ENCODE measurements at places on chromosomes 7 and 10.
A peak's percentile ranks its signal among the peaks of the same experiment; 100 is the strongest.

GRCh38 chr7:130131964-130132875 lies 61.9 kb downstream of the KLHDC10 start:
- no peak for DNase-seq

GRCh38 chr10:98150544-98150943 lies 16.1 kb downstream of the R3HCC1L start:
- no peak for DNase-seq

- DNase-seq, result no peak
These were observed at the start of gene AFAP1L2 for GRCh38 chr10:114404171-114405010. AFAP1L2 (minus strand) TSS chr10:114404502; CDS start chr10:114404455, 47 bp downstream.

DNA sequence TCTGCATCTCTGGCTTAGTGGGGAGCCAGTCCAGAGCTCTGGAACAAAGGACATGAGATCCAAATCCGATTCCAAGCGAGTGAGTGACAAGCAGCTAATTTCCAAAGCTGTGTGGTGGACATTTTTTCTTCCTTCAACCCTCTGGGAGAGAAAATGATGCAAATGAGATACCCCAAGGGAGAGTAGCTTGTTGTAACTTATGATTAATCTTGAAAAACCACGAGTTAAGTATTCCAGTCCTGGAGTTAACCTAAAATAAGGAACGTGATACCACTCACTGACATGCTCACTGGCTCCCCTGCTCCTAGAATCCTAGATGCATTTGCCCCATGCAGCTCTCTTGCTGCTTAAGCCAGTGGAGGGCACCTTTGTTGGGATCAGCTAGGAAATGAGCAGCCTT lies 116.0 kb upstream of the HABP2 start:
- DNase-seq, result no peak

GRCh38 chr10:122198631-122199030 lies 72.5 kb upstream of the BTBD16 start:
- no peak for DNase-seq

- no peak for DNase-seq
These were observed 108.4 kb upstream of the PALS2 start for GRCh38 chr7:24464861-24465260.

DNA sequence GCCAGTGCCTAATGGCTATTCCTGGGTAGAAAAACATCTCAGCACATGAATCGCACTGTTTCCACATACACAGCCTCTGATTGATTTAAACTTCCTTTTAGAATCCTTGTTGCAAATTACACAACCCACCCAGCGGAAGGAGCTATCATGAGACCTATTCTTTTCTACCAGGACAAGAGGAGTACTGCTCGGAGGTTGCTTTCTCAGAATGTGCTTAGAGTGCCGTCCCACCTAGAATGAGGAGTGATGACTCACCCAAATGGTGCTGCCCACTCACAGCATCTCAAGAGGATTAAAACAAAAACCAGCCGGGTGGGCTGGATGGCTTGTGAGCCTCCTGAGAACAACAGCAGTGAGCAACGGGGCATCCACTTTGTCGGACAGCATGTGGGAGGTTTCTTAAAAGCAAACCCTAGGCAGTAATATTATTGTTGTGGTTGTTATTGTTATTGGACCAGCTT lies 128.9 kb downstream of the DGKI start:
- DNase-seq, result no peak

DNA sequence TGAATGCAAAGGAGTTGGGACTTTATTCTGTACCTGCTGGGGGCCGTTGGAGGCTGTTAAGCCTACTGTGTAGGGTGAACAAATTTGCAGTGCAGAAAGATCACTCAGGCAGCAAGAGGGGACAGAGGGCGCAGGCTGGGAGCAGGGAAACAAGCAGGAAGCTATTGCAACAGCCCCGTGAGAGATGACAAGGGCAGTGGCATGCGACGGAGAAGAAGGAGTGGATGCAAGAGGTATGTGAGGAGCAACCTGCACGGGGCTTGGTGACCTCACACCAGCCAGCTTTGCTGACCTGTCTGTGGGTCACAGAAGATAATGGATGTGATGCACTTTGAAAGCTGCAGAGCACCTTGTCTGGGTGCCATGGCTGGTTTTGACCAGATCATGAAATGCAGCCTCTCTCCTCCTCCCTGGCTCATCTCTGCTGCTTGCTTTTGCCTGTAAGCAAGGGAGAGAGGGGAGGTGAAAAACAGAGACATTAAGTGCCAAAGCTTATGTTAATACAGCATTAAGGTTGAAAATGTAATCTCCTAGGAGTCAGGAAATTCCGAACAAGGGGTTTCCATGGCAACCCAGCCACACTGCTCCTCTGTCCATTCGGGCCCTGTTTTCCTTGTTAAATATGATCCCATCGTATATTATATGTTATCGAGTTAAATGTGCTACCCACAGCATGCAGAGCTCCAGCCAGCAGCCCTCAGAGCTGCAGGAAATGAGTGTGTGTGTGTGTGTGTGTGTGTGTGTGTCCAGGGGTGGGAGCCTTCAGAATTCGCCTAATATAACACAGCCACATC lies 314.3 kb upstream of the ZMIZ1 start:
- DNase-seq, result no peak

- no peak for DNase-seq
These were observed 625.1 kb upstream of the MKI67 start for GRCh38 chr10:128751284-128751683.

- no peak for DNase-seq
These were observed 630 bp upstream of the VSTM4 start for GRCh38 chr10:49115796-49116508.

GRCh38 chr10:46558392-46559185 lies 2.1 kb upstream of the GPRIN2 start:
- DNase-seq, result no peak

GRCh38 chr7:2821161-2821841 lies 22.8 kb downstream of the GNA12 start:
- DNase-seq, result no peak

DNA sequence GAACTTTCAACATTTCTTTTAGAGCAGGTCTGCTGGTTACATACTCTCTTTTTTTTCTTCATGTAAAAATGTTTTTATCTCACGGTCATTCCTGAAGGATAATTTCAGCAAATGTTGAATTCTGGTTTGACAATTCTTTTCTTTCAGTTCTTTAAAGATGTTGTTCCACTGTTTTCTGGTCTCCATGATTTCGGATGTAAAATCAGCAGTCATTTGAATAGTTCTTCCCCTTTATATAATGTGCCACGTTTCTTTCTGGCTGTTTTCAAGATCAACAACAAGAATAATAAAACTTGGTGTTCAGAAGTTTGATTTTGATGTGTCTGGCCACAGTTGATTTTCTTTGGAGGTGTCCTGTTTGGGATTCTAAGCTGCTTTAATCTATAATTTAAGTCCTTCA lies 14.0 kb upstream of the MRPS33 start:
- no peak for DNase-seq

DNA sequence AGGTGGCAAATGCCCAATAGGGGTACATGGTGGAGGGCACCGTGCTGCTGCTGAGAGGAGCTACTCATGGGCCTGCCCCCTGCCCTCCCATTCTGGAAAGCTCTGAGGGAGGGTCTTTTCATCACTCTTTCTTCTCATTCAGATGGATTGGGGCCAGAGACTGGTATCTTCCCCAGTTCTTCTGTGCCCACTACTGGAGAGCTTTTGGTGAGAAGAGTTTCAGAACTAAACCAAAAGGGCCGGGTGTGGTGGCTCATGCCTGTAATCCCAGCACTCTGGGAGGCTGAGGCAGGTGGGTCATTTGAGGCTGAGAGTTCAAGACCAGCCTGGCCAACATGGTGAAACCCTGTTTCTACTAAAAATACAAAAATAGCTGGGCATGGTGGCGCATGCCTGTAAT lies 12.5 kb downstream of the ADRA2A start:
- DNase-seq, result no peak

DNA sequence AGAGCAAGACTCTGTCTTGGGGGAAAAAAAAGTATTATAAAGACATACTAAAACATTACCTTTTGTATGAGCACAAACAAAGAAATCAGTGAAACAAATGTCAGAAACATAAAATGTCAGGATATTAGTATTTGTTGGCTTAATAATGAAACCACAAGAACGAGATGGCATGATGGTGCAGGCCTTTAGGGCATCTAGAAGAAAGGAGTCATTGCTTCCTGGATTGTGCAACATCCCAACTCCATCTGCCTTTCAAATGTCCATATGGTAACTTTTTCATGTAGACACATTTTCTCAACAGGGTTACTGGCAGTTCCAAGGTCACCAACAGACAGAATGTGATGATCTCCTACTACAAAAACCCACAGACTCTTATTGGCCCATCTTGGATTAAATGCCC lies 96.6 kb downstream of the ZNF248 start:
- DNase-seq, result no peak

DNA sequence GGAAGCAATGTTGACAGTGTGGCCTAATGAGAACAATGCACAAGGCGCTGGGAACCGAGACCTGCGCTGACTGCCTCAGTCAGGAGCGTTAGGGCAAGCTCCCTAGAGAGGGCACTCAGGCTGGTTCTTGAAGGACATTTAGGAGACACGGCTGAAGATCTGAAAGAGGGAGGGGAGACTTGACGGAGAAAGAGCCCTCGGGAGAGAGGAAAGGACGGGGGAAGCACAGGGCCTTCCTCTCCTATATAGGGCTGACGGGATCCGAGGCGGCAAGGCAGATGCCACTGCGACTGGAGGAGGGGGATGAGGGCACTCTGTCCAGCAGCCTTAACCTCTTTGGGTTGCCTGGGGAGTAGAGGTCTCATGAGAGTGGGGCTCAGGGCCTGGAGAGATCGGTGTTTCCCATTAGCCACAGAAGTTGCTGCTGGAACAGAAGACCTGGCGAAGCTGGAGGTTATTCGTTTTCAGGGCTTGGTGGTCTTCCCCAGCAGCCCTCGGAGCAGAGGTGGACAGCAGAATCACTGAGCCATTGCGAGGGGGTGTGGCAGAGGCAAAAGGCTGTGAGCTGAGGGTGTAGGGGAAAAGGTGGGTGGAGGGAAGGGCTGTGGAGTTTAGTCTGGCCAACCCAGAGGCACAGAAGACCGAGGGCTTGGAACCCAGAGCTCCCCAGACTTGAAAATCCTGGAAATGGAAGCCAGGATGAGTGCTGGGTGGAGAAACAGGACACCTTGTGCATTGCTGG lies 36.0 kb downstream of the CLEC2L start:
- no peak for DNase-seq

- no peak for DNase-seq
These were observed 5.6 kb upstream of the MKLN1 start for GRCh38 chr7:131322061-131322460.

GRCh38 chr7:74544706-74545469 lies 91.2 kb downstream of the GTF2IRD1 start:
- DNase-seq, result peak; percentile 9

DNA sequence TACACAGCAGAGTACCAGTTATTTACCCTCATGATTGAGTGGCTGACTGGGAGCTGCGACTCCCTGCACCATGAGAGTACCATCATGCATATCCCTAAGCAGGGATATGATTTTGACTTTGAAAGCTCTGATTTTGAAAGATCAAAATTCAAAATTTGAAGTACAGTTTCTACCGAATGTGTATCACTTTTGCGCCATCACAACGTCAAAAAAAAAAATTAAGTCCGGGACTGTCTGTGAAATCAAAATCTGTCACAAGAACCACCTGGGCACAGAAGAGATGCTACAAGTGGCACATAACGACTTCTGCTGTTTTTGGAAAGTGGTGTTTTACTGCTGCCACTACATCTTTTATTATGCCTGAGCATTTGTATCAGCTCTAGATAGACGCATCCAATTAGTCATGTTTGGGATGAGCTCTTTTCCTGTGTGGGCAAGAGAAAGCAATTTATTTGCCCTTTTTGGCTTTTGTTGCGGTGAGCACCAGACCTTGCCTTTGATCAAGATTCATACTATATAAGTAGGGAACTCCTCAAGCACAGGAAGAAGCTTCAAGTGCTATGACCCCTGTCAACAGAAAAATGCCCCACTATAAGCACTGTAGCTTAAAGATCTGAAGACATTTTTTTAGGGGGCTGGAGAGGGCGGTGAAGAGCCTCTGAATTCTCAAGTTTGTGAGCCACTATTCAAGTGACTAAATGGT lies 10.7 kb downstream of the MTPN start:
- DNase-seq, result no peak

DNA sequence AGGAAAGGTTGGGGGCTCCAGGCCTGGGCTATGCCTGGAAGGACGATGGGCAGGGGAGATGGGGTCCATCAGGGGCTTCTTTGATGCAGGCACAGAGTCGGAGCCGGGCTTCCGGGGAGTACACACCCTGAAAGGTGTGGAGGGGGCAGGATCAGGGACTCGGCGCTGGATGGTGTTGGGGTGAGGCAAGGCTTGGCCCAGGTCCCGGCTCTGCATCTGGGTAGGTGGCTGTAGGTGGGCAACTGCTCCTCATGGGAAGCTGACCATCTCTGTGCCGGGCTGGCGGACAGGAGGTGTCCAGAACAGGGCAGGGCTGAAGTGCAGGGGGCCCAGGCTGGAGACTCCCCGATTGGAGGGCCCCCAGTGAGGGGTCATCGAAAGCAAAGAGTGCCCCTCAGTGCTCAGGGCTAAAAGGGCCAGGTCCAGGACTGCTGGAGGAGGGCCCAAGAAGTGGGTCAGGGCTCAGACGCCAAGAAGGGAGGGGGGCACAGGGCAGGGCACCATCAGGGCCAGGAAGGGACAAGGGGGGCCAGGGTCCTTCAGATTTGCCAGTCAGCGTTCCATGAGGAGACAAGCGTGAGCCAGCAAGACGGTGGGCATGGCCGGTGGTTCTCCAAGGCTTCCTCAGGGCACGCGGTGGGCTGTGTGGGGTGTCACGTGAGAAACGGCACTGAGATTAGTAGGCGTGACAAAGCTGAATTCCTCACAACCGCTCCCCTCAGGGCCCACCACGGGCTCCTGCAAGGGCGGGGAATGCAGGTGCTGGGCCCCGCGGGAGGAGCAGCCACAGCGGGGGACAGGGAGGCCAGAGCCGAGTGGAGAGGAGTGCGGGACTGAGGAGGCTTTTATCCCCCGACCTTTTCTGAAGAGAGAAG lies 97.0 kb downstream of the BMS1 start:
- DNase-seq, result no peak

- no peak for DNase-seq
These were observed 28.9 kb upstream of the PRKAG2 start for GRCh38 chr7:151905766-151906165.

Data from stimulated activated CD8-positive, alpha-beta memory T cell treated with anti-CD3 and anti-CD28 coated beads, Interleukin-2, amount 100 ng/mL, for 48 hours (primary cell).